NCI-H2081 treated with DMSO at 0.1 percent for 48 hours (cell line): ENCODE measurements at places on chromosomes 6 and 20.

GRCh38 chr6:134374491-134375219, 56.7 kb upstream of the SGK1 start:
- no peak for DNase-seq

GRCh38 chr6:41648070-41648585, 9.9 kb downstream of the MDFI start:
- no peak for DNase-seq

- no peak for DNase-seq
Observed at GRCh38 chr6:100573166-100573565, 108.4 kb upstream of the SIM1 start.

- no peak for DNase-seq
Observed at GRCh38 chr20:23227976-23228375, 122.6 kb upstream of the NXT1 start.

DNA sequence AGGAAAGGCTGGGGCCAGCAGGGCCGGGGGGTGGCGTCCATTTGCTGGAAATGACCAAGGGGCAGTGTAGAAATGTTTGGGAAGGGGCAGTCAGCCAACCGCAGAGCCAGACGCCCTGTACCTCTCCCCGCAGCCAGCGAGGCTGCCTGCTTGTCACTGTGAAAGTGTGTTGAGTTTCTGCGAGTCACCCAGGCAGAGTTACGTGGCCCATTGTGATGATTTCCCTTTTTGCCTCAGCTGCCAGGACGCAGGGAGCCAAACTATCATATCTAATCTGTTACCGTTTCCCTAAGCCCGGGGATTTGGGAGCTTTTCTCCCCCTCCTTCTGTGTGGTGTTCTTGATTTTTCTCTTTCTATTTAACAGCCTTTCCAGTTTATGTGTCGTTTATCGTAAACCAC, 67.9 kb upstream of the STX16 start:
- no peak for DNase-seq

DNA sequence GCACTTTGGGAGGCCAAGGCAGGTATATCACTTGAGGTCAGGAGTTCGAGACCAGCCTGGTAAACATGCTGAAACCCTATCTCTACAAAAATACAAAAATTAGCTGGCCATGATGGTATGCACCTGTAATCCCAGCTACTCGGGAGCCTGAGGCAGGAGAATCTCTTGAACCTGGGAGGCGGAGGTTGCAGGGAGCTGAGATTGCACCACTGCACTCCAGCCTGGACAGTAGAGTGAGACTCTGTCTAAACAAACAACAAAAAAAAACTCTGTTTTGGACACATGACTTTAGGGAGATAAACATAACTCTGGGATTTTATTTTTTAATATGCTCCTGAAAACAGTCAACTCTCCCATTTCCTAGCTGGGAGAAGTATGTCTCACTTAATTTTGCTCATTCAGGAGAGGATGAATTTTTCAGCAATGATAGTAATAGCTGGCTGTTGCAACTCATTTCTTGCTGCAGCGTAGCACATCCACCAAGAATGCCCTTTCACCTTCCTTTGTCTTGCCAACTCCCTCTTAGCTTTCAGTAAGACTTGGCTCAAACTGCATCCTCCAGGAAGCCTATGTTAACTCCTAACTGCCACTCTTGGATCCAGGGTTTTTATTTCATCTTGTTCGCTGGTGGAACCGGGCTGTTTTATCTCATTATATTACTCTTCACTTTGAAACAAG, 24.3 kb downstream of the TOP1 start:
- no peak for DNase-seq

DNA sequence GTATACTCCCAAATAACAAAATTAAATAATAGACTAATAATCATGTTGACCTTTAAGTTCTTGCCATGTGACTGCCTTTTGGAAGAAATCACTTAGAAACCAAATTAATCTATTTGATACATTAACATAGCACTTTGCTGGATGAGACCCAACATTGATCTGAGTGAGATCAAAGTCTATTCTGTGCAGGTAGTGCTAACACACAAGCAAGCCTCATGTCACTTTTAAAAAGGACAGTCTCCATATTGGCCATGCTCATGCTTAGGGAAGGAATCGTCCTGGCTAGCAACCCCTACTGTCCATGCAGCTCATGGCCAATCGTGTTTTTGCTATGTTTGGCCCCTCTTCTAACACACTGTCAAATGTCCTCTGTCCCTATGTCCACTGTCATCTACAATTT, 35.8 kb upstream of the RNF217 start:
- DNase-seq: no peak

DNA sequence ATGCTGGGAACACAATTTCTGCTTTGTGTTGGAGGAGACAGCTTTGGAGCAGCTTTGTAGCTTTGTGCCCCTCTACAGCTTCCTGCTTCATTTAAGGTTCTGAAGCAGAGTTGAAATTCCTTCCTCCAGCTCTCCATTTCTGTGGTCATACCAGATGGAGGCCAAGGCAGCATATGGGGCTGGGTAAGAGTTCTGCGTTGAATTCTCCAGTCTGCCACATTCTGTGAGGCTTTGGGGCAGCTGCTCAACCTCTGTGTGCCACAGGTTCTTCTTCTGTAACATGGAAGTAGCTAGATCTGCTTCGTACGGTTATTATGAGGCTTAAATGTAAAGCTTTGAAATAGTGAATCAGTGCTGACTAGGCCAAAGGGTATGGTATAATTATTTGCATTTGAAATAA, 2.9 kb upstream of the TRIM26 start:
- no peak for DNase-seq
